ENCODE measurements at places on chromosomes 6 and 20.
A peak's percentile ranks its signal among the peaks of the same experiment; 100 is the strongest.

GRCh38 chr6:25411316-25411950, 132.3 kb downstream of the CARMIL1 start:
- no peak for DNase-seq

GRCh38 chr6:155378276-155378675, 64.0 kb upstream of the TFB1M start:
- DNase-seq: no peak

- no peak for DNase-seq
Measured at GRCh38 chr20:34585019-34585418, 26.5 kb downstream of the MAP1LC3A start.

GRCh38 chr6:83461438-83461837, 30.6 kb upstream of the ME1 start:
- no peak for DNase-seq

DNA sequence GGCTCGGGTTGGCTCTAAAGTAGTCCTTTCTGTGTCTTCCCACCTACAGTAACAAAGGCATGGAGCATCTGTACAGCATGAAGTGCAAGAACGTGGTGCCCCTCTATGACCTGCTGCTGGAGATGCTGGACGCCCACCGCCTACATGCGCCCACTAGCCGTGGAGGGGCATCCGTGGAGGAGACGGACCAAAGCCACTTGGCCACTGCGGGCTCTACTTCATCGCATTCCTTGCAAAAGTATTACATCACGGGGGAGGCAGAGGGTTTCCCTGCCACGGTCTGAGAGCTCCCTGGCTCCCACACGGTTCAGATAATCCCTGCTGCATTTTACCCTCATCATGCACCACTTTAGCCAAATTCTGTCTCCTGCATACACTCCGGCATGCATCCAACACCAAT, 291.2 kb downstream of the ESR1 start:
- no peak for DNase-seq

DNA sequence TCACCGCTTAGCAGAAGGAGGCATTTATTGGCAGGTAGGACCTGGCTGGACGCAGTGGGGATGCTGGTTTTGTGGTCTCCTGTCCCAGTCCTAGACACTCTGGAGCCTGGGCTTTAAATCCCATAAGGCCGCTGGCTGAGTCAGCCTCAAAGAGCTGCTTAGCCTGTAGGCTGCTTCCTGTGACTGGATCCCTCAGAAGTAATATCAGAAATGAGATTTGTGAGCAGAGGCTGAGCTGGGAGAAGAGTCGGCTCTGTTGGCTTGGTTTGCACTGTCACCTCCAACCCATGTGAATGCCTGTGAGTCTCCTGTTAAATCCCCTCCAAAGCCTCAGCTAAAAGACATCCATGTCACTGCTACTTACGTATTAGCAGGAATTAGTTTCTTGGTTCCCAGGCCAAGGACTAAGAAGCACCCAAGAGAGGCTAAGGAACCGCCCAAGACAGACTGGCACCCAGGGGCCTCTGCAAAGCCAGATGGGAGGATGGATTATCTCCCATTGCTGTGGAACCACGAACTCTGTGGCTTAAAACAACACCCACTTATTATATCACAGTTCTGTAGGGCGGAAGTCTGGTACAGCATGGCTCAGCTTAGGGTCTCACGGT, 289.4 kb downstream of the CDC5L start:
- no peak for DNase-seq

GRCh38 chr20:46580613-46581205, 30.3 kb upstream of the OCSTAMP start:
- no peak for DNase-seq

DNA sequence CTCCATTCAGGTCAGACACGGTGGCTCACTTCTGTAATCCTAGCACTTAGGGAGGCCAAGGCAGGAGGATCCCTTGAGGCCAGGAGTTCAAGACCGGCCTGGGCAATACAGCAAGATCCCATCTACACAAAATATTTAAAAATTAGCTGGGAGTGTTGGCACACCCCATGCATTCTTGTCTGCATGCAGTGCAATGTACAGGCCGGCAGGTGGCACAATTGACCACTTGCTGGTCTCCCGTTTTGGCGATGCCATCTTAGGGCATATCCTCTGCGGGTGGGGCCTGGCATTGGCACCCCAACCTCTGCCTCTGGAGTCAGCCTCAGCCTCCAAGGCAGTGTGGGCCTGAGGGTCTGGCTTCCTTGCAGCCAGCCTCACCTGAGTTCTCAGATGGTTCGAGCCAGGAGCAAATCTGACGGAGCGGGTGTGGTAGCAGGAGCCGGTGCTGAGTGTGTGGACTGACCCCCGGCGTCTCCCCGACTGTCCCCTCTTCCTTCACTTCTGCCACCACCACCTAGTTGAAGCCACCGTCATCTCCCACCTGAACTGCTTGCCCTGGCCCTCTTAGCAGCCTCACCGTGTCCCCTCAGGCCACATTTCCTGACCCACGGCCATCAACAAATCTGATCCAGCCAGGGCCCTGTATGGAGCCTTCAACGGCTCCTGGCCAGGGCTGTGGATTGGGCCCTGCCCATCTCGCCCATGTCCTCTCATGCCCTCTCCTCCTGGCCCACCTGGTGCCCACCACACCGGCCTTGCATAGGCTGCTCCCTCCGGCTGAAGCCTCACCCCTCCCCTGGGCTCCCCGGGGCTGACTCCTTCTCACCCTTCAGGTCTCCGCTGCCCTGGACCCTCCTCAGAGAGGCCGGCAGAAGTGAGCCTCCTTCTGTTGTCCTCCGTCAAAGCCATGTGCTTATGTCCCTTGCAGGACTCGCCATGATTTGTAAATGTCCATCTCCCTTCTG, 44.0 kb downstream of the EFCAB8 start:
- DNase-seq: peak; percentile 30

GRCh38 chr6:116461331-116461931, at the start of gene CALHM6:
TSS of gene CALHM6 (plus strand) at chr6:116461375. CDS start at chr6:116461930, 555 bp downstream.
- DNase-seq: no peak

DNA sequence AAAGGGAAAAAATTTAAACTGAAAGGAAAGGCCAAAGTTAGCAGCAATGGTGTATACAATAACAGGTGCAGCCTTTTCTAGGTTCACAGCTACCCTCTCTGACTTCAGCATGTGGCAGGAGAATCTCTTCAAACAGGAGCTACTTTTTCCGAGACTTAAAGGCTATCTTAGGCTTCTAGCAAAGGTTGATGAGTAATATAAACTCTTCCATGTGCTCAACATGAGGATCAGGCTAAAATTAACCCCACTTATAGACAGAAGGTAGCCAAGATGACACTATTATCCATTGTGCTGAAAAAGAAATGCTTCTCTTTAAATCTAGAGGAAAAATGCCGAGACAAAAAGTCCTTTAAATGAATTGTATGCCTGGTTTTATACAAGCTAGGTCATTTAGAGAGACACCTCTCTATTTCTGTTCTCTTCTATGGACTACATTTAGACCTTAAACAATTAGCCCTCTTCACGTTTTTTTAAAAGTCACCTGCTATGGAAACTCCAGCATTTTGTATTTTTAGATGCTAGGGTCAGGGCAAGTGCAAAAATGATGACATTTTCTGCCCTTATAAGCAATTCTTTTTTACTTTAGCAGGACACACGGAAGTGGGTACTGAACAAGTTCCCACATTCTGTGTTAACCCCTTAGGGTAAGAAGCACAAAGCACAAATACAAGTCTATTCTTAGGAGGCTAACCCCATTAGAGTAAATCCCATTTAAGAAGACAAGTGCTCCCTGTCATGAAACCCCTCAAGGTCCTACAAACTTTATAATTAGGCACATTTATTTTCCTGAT, 216.8 kb upstream of the CITED2 start:
- DNase-seq: no peak

DNA sequence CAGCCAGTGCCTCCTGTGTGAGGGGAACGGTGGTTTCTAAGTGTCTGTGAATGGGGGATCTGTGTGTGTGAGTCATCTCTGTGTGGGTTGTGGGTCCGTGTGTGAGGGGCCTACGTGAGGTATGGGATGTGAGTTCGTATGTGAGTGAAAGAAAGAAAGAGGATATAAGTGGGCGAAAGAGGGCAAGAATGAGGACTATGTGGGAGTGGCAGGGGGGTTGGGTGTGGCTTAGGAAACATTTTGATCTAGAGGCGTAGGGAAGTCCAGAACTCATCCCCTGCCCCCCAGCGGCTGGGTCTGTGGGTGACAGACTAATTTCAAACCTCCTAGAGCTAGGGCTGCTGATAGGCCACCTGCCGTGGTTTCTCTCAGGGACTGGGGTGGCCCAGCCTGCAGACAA, 35.5 kb downstream of the DHX35 start:
- peak; percentile 50 for DNase-seq

DNA sequence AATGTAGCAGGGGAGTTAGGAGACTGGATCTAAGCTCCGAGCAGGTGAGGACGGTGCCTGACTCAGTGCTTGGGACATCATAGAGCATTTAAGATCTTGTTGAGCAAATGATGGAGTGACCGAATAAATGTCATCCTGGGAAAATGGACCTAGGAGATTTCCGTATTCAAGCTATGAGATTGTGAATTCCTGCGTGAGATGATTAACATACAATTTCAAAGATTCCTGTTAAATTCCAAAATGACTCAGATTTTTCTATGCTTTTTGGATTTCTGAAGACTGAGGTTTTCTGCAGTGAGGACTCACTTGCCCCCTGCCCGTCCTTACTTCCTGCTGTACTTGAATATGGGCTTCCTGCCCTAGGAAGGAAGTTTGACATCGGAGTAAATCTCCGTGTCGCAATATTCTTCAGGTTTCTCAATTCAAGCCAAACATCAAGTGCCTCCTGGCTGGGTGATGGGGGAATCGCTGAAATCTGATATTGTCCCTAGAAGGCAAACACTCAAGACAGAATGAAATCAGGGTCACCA, 5.2 kb downstream of the SYTL3 start:
- no peak for DNase-seq

DNA sequence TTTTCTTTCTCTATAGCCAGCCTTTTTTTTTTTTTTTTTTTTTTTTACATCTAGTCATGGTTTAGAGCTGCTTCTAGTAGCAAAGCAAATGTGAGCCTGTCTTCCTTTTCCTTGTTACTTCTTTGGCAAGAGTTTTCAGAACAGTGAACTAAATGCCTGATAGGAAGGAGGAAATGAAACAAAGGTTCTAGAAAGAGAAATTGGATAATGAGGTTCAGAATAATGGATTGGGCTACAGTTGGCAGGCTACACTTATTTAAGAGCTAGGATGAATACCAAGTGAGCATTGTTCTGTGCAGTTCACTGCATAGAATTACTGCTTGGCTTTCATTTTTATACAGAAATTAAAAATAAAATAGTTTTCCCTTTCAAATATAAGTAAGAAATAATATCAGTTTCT, 78.6 kb downstream of the HIVEP1 start:
- no peak for DNase-seq

- DNase-seq: no peak
Measured at GRCh38 chr20:2446845-2447244, 23.7 kb downstream of the SNRPB start.

DNA sequence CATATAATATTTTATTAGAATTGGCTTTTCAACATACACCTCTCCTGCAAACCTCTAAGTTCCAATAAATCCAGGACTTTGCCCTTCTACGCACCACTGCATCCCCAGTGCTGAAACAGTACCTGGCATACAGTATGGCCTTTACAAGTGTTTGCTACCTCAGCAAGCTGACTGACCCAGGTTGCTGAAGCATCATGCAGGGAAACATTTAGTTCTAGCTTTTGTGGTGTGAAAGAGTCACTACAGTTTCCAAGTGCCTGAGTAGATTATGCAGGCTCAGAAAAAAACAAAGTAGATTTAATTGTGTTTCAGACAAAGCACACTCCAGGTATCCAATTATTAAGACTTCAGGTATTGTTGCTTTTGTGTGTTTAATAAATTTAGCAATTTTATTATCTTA, 614.2 kb upstream of the NRSN1 start:
- DNase-seq: no peak

GRCh38 chr20:50727792-50728485, 3.4 kb upstream of the PARD6B start:
- no peak for DNase-seq

- no peak for DNase-seq
Measured at GRCh38 chr20:17679941-17680835, 1.9 kb downstream of the RRBP1 start.

- DNase-seq: no peak
Measured at GRCh38 chr6:107321793-107322192, 137.6 kb downstream of the PDSS2 start.

GRCh38 chr6:74605922-74606581, 599.8 kb downstream of the COL12A1 start:
- DNase-seq: no peak

DNA sequence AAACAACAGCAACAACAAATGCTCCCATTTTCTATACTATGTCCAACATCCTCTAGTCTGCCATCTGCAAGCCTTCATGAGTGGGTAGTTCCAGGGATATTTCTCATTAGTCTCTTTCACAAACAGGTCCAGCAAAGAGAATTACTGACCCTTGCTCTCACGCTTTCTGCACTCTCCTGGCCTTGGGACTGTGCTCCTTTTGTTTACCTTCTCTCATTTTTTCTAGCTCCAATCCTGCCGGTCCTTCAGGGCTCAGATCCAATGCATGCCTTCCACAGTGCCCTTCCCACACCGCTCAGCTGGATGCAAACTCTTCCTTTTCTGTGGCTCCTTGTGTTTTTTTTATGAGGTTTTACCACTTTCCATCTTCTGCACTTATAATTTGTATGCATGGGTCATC, 47.2 kb downstream of the ADTRP start:
- DNase-seq: no peak

DNA sequence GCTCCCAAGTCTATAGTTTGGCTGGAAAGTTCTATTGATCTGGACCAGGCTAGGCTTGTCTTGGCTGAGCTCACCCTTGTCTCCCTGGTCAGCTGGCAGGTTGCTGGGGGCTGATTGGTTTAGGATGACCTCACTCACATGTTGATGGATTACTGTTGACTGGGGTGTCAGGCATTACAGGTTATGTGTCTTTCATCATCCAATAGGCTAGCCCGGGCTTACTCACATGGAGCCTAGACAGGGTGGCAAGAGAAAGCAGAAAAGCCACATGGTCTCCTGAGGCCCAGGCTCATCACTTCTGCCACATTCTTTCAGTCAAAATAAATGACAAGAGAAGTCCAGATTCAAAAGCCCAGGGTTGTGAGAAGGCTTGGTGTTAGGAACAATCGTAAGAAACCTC, 103.5 kb downstream of the BFSP1 start:
- DNase-seq: no peak

GRCh38 chr20:40965671-40966070, 63.0 kb upstream of the TOP1 start:
- DNase-seq: no peak

- DNase-seq: no peak
Measured at GRCh38 chr6:144094731-144095133, 641 bp downstream of the SF3B5 start.

Data from activated CD8-positive, alpha-beta memory T cell treated with anti-CD3 and anti-CD28 coated beads for 4 hours (primary cell).